Heart left ventricle (tissue), 16 donors: ENCODE measurements at places on chromosomes 16 and 17. TPM values are rescaled to one million over a fixed set of nuclear protein-coding genes. Genes with fewer than 3 reads are reported as not detected.

The TBC1D28 gene
- not detected for total RNA-seq

DNA sequence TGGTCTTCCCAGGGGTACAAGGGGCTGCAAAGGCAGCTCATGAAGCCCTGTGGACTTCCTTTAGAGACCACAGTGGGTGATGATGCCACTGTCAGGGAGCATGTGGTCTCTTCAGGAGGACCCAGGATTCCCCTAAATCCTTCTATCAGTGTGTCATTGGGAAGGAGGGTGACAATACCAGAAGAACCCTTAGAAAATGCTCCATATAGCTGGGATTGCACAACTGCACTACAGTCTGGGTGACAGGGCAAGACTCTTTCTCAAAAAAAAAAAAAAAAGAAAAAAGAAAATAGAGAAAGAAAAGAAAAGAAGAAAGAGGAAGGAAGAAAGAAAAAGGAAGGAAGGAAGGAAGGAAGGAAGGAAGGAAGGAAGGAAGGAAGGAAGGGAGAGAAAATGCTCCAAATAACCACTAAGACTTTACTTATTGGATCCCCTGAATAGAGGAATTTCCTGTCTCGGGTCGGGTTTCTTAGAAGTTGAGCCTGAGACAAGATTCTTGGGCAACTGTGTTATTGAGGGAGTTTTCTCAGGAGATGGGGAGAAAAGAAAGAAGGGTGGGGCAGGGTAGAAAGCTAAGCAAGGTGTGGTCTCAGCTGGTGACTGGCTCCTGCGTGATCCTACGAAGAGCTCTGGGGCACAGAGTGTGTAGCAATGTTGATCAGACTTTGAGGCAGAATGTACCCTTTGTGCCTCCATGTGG lies 83.1 kb upstream of the DNAH9 start:
- DNase-seq = no peak

GRCh38 chr17:8126491-8127066 lies 2.7 kb upstream of the HES7 start:
- no peak for DNase-seq

GRCh38 chr17:76868176-76868668 lies at the start of gene MGAT5B:
MGAT5B (plus strand) TSS chr17:76868404; CDS start chr17:76869030, 626 bp downstream.
- DNase-seq = peak; percentile 88

DNA sequence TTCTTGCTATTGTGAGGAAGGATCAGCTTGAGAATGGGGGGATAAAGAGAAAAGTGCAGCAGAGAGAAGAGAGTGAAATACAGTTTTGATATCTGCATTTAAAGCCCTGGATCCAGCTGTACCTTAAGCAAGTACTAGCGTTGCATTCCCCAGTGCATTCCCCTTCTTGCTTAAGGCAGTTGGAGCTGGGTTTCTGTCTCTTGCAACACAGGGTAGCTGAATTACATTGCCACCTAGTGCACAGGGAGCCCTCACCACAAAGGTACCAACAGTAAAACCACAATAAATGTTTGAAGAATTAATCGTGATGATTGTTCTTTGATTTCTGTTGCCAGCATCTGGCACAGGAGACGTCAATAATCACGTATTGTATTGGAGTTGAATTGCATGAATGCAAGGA lies 588.7 kb downstream of the RBFOX1 start:
- no peak for DNase-seq

DNA sequence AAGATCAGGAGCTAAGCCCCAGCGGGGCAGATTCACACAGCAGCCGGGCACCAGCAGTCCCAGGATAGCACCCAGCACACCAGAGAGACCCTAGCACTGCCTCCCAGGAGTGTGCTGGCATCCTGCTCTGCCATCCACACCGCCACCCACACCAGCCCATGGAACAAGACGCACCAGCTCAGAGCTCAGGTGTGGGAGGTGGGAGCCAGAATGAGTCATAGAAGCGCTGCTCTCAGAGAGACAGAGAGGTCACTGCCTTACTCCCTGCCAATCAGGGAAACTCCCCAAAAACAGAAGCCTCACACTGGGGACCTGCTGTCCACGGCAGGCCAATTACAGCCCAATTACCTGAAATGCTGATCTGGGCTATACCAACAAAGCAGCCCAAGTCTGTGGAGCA lies 64.9 kb downstream of the CDYL2 start:
- no peak for DNase-seq
